ENCODE measurements at places on chromosomes 1 and 21. TPM values are rescaled to one million over a fixed set of nuclear protein-coding genes. Genes with fewer than 3 reads are reported as not detected.

The CFHR4 gene
- not detected for total RNA-seq

The INKA2 gene
- total RNA-seq: 112 TPM

The OLFML3 gene
- 2.9 TPM for total RNA-seq

The KLF17 gene
- 10.9 TPM for total RNA-seq

The REN gene
- not detected for total RNA-seq
